SJCRH30 (cell line): ENCODE measurements at places on chromosomes 13 and 19.

- H3K4me3 ChIP-seq = no peak overlapping the region
Observed at GRCh38 chr13:51797664-51798488, 6.1 kb downstream of the DHRS12 start.

DNA sequence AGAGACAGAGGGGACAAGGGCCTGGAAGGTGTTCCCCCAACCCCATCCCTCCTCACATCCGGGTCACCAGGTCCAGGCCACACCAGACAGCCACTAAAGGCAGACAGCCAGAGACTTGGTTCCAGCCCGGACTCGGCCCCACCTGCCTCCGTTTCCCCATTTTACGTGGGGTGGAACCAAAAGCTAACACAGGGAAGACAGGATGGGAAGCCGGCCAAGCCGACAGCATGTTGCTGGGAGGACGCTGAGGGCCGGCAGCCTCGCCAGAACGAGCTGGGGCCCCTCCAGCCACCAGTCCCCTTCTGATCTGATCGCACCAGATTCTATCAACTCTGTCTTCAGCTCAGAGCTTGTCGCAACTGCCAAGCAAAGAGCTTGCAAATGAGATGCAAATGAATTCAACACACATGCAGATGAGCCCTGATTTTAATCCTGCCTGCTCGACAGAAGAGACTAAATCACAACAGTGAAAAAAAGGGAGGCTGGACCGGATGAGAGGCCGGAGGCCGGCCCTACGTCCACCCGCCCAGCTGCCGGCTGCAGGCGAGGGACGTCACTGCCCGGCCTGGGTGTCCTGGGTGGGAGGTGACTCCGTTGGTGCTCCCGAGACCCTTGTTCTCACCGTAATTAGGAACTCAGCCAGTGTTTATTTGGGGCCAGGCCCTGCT, 17.5 kb upstream of the SHC2 start:
- no peak overlapping the region for H3K4me3 ChIP-seq
- no peaks in the 10 kb centered on the region for H3K36me3 ChIP-seq
- no peaks in the 10 kb centered on the region for H3K4me1 ChIP-seq
- no peaks in the 10 kb centered on the region; the same call in 1 of the 2 replicates for H3K27me3 ChIP-seq

- H3K4me1 ChIP-seq = no peaks in the 10 kb centered on the region
- no peak for DNase-seq
- H3K27ac ChIP-seq = no peak overlapping the region
- H3K4me3 ChIP-seq = no peak overlapping the region
- H3K27me3 ChIP-seq = no peaks in the 10 kb centered on the region
Observed at GRCh38 chr13:76446191-76446590, 440.0 kb downstream of the KCTD12 start.

GRCh38 chr13:77460195-77460594, 75.3 kb upstream of the SCEL start:
- no peak for DNase-seq
- no peak overlapping the region for H3K4me3 ChIP-seq
- no peak overlapping the region for H3K27ac ChIP-seq

- H3K4me3 ChIP-seq = no peak overlapping the region
- no peaks in the 10 kb centered on the region for H3K27me3 ChIP-seq
- no peaks in the 10 kb centered on the region for H3K36me3 ChIP-seq
- H3K4me1 ChIP-seq = no peaks in the 10 kb centered on the region
- H3K27ac ChIP-seq = no peak overlapping the region
Observed at GRCh38 chr13:91304741-91305140, 42.7 kb upstream of the MIR17HG start.

- H3K27me3 ChIP-seq = no peaks in the 10 kb centered on the region
- peak; percentile 48 for DNase-seq
- peaks cover 68% of the 10 kb centered on the region for H3K36me3 ChIP-seq
- H3K27ac ChIP-seq = no peak overlapping the region
- H3K4me3 ChIP-seq = no peak overlapping the region
- no peaks in the 10 kb centered on the region for H3K4me1 ChIP-seq
Observed at GRCh38 chr19:12527034-12527836, 24.0 kb downstream of the ZNF564 start.

DNA sequence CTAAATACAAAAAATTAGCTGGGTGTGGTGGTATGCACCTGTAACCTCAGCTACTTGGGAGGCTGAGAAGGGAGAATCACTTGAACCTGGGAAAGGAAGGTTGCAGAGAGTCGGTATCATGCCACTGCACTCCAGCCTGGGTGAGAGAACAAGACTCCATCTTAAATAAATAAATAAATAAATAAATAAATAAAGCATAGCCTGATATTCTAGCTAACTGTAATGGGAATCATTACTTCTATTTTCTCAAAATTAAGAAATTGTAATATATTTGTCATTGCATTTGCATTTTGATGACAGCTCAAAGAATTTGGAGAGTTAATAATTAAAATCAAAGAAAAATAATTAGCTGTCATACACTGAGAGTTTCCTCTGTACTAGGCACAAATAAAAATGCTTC, 561.1 kb downstream of the EFNB2 start:
- H3K4me1 ChIP-seq = peaks cover 12% of the 10 kb centered on the region
- no peaks in the 10 kb centered on the region for H3K36me3 ChIP-seq
- no peak overlapping the region for H3K4me3 ChIP-seq
- DNase-seq = no peak
- no peaks in the 10 kb centered on the region for H3K27me3 ChIP-seq
- H3K27ac ChIP-seq = no peak overlapping the region

- H3K4me3 ChIP-seq = no peak overlapping the region
- DNase-seq = no peak
- no peaks in the 10 kb centered on the region for H3K27me3 ChIP-seq
Observed at GRCh38 chr19:10112895-10113591, 1.6 kb downstream of the P2RY11 start.

DNA sequence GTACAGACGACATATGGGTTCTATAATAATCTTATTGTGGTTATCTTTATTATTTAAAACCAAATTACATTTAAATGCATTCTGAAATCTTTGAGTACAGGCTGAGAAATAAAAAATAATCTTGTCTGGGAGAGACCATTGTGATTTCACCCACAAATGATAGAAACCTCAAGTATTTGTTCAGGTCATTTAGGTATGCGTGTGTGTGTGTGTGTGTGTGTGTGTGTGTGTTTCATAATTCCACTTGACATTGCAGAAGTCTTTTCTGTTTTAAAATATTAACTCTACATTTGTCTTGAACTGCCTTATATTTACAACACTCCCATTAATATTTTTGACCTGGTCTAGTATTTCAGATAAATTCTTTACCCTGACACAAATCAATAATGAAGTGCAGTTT, 126.9 kb downstream of the SPRY2 start:
- no peaks in the 10 kb centered on the region for H3K36me3 ChIP-seq
- no peak overlapping the region for H3K27ac ChIP-seq
- no peak for DNase-seq
- H3K27me3 ChIP-seq = no peaks in the 10 kb centered on the region

- H3K4me3 ChIP-seq = no peak overlapping the region
- no peak overlapping the region for H3K27ac ChIP-seq
- peaks cover 24% of the 10 kb centered on the region for H3K4me1 ChIP-seq
- DNase-seq = no peak
- H3K27me3 ChIP-seq = no peaks in the 10 kb centered on the region
Observed at GRCh38 chr13:37613236-37613635, 14.7 kb upstream of the POSTN start.

DNA sequence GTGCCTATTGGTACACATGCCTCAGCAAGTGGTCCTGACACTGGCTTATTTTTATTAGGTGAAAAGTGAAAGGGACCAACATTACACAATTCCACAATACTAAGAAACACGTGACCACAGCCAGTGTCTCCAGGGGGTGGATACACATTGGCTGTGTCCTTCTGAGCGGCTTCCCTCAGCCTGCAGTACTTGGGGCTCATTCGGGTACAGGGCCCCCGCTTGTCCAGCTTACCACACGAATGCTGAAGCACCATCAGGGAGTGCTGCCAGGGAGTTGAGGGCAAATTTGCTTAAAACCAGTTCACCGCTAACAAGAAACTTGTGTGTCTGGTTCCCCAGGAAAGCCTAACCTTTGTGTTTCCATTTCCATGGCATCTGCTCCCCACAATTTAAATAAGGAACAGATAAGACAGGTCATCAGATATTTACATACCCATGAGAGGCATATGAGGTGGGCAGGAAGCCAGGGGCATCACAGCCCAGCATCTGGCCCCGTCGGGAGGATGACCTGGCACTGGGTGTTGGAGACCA, 23.3 kb downstream of the PBX4 start:
- no peak overlapping the region for H3K4me3 ChIP-seq
- H3K4me1 ChIP-seq = peaks cover 11% of the 10 kb centered on the region
- DNase-seq = no peak
- H3K36me3 ChIP-seq = no peaks in the 10 kb centered on the region
- H3K27me3 ChIP-seq = no peaks in the 10 kb centered on the region

DNA sequence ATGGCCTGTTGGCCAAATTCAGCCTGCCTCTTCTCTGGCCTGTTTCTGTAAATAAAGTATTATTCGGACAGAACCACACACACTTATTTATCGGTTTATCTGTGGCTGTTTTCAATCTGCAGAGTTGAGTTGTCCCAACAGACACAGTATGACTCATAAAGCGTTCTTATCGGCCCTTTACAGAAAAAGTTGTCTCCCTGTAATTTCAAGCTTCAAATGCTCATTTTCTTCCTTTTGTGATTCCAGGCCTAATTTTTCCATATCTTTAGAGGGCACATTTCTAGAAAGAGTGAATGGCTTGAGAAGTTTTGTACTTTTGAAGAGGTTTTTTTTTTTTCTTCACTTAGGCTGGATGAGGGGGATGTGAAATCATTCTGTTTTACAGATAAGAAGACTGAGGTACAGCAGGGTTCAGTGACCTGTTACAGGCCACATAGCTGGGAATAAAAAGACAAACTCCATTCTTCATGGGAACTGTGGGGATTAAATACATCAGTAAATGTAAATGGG, 440.9 kb downstream of the TSHZ3 start:
- no peak overlapping the region for H3K4me3 ChIP-seq
- no peak for DNase-seq
- H3K27me3 ChIP-seq = no peaks in the 10 kb centered on the region

DNA sequence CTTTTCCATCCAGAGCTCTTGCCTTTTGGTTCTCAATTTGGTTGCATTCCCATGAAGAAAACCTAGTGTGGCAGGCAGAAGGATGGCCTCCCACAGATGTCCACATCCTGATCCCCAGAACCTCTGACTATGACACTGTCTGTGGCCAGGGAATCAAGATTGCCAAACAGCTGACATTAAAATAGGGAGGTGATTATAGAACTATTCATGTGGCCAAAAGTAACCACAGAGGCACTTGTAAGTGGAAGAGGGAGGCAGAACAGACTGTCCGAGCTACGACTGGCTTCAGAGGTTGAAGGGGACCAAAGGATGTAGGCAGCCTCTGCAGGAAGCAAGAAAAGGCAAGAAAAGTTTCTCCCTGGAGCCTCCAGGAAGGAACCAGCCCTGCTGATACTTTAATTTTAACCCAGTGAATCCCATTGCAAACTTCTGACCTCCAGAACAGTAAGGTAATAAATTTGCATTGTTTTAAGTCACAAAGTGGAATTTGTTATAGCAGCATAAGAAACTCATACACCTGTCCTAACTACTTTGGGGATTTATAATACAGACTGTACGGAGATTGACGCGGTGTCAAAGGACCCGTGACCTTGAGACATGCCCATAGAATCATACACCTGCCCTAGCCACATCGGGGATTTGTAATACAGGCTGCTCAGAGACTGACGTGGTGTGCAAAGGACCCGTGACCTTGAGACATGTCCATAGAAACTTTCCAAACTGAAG, 106.5 kb downstream of the ATP11A start:
- H3K27ac ChIP-seq = no peak overlapping the region
- H3K4me3 ChIP-seq = no peak overlapping the region
- H3K4me1 ChIP-seq = no peaks in the 10 kb centered on the region
- no peaks in the 10 kb centered on the region for H3K27me3 ChIP-seq
- no peak for DNase-seq
- H3K36me3 ChIP-seq = no peaks in the 10 kb centered on the region

DNA sequence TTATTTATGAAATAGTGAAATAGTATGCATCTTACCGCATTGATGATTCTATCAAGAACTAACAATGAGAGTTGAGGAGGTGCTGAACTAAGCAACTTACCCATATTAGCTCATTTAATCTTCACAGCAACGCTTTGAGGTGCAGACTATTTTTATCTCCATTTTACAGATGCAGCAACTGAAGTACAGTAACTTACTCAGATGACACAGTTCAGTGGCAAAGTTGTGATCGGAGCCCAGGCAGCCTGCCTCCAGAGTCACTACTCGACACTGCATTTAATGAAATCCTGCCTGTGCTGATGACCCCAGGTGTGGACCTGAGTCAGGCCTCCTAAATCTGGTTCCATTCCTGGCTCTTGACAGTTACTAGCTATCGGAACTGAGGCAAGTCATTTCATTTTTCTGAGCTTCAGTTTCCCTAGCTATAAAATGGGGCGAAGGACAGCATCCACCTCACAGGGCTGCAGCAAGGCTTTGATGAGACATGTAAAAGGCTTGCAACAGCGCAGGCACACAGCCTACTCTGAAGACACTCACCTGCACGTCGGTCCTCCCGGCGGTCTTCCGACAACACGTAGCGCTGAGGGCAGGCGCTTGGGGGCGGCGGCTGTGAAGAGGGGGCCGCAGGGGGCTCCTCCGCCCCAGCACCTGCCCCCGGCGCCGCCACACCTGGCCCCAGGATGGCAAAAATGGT, 1.5 kb downstream of the MYPOP start:
- peaks cover 3% of the 10 kb centered on the region; the same call in 1 of the 2 replicates for H3K4me1 ChIP-seq
- H3K27ac ChIP-seq = no peak overlapping the region
- no peak for DNase-seq
- peaks cover 5% of the 10 kb centered on the region; the same call in 1 of the 2 replicates for H3K36me3 ChIP-seq
- H3K4me3 ChIP-seq = no peak overlapping the region

DNA sequence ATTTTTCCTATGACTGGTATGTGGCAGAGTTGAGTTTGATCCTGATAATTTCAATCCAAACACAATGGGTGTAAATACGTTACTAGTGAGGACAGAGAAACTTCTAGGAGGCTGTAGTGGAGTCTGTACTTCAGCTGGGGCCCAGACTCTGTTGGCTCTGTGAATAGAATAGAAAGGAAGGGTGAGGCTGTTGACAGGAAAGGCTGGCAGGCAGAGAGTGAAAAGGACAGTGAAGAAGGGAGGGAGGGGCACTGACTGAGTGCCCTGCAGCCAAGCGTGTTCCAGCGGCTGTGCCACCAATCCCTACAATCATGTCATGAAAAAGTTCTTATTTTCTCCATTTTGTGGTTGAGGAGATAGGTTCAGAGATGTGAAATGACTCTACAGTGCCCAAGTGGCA, 80.5 kb downstream of the MBNL2 start:
- no peak overlapping the region for H3K4me3 ChIP-seq
- peaks cover 16% of the 10 kb centered on the region for H3K4me1 ChIP-seq
- no peaks in the 10 kb centered on the region for H3K36me3 ChIP-seq
- DNase-seq = no peak
- H3K27me3 ChIP-seq = no peaks in the 10 kb centered on the region

GRCh38 chr13:26950968-26951367, 190.4 kb upstream of the GPR12 start:
- H3K4me3 ChIP-seq = no peak overlapping the region
- no peaks in the 10 kb centered on the region for H3K36me3 ChIP-seq
- H3K27me3 ChIP-seq = peaks cover 7% of the 10 kb centered on the region
- no peaks in the 10 kb centered on the region; the same call in 1 of the 2 replicates for H3K4me1 ChIP-seq
- DNase-seq = no peak
